ENCODE measurements at places on chromosomes 4 and X.

DNA sequence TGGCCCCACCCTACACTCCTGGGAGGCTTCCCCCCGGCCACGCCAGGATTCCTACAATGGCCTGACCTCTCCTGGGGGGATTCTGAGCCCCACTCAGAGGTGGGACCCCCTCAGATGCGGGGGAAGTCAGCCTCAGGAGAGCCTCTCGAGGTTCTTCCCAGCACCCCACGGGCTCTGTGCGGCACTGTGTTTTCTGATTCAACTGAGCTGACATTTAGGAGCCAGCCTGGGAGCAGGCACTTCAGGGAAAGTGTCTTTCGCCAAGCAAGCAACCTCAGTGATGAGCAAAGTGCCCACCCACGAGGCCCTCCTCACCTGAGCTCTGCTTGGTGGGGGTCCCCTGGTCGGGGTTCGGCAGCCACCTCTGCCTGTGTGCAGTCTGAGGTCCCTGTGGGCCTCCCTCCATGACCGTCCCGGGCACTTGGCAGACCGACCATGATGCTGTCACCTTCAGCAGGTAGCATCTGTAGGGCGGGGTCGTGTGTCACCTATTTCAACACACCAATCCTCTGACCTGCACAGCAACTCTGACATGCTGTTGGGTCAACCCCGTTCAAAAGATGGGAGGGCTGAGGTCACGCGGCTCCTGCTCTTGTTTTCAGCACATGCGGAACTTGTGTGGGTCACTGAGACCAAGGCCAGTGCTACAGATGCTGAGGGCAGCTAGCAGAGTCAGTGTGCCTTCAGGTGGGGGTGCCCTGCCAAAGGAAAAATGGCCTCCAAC, 46.2 kb downstream of the ADRA2C start:
- no peak for DNase-seq

DNA sequence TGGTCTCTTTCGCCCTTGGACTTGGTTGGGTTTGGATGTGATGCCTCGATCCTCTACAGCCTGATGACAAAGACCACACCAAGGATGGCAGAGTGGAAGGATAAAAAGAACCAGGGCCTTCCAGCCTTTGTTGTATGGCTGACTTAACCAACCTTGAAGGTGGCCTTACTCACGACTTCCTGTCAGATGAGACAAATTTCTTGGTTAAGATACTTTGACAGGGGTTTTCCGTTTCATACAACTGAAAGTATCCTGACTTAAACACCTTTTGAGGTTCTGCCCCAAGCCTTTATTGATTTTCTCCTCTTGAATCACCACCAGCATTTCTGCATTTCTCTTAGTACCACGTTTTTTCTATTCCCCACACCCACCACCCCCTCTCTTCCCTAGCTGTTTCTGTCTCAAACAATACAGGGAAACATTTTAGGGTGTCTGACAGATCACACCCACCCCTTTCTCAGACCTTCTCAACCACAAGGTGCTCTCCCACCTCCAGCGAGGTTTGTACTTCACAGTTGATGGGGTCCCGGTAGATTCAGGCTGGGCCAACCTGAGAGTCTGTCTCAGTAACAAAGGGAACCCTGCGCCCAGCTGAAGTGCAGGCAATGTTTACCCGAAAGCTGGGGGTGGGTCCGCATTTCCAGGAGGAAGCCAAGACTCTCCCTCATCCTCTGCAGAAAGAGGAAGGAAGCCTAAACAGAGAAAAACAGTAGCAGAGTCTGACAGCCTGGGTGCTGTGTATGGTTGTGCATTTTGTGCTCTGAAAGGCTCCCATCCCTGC, 5.0 kb upstream of the TSPAN5 start:
- no peak for DNase-seq

DNA sequence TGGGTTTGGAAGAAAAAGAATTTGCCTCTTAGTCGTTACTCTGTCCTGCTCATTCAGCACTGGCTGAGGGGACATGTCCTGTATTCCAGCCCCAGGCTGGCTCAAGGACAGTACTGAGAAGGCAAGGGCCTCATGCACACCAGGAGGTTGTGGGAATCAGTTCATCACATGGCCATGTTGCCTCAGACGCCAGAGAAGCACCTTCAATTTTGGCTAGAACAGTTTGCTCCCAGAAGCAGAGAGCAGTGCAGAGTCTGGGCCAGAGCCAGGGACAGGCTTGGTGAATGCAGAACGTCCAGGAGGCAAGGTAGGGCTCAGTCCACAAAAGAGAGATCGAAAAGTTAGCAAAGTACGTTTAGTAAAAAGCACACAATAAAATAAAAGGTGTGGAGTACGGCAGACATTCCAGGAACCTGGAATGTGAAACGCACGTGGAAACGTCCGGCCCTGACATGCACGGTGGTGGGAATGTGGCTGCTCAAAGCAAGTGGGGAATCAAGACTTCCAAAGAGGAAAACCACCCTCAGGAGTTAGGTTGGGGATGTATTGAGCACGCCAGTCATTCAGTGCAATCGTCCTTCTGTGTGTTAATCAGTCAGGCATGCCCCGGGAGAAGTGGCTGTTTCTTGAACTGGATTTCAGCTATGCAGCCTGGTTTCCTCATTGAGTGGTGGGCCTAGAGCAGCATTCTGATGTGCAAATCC, 1.2 kb upstream of the SLC2A9 start:
- no peak for DNase-seq

DNA sequence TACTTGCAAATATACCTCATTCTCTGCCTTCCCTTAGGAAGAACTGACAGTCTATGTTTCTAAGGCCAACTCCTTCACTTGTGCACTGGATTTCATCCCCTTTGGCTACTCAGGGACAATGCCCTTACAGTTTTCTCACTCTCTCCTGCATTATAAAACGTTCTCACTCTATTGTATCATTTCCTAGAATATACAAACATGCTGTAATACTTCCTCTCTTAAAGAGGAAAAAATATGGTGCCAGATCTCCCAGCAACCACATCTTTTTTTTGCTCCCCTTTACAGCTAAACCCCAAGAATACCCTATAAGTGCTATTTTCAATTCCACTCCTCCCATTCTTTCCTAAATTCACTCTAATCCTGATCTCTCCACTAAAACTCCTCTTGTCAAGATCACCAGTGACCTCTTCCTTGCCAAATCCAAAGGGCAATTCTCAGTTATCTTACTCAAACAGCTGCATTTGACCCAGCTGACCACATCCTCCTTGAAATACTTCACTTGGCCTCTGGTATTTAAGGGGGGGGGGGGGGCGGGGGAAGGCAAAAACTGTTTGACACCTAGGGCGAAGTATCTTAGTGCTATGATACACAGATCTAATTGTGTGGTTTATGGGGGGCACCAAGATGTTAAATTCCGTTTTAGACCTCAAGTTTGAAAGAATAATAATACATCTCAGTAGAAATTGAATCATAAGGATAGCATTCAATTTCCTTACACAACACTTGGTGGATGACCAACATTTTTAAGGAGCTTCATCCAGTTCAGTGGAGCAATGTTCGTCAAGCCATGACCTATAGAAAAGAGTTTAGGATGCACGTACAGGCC, 1.6 kb downstream of the RCHY1 start:
- DNase-seq, result no peak

DNA sequence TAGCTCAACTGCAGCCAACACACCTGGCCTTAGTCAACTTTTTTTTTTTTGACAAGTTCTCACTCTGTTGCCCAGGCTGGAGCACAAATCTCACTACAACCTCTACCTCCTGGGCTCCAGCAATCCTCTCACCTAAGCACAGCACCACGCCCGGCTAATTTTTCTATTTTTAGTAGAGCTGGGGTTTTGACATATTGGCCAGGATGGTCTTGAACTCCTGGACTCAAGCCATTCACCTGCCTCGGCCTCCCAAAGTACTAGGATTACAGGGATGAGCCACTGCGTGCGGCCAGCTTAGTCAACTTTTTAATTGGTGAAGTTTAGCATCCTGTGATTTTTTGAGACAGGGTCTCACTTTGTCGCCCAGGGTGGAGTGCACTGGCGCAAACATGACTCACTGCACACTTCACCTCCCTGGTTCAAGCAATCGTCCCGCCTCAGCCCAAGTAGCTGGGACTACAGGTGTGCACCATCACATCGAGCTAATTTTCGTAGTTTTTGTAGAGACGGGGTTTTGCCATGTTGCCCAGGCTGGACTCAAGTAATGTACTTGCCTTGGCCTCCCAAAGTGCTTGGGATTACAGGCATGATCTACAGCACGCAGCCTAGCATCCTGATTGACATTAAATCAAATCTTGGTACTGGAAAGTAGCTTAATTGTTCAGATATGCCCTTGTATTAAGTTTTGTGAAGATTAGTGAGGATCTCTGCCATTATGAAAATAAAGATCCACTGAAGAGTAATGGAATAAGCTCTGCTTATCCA, 8.3 kb downstream of the HNRNPDL start:
- DNase-seq, result peak; percentile 35

- DNase-seq, result no peak
Measured at GRCh38 chr4:30802622-30803323, 82.6 kb downstream of the PCDH7 start.

Measured in NCI-H1417 (cell line).